CD4-positive, alpha-beta T cell treated with Interleukin-1 beta for 1 hour (primary cell): ENCODE measurements at places on chromosomes 6 and 20.

DNA sequence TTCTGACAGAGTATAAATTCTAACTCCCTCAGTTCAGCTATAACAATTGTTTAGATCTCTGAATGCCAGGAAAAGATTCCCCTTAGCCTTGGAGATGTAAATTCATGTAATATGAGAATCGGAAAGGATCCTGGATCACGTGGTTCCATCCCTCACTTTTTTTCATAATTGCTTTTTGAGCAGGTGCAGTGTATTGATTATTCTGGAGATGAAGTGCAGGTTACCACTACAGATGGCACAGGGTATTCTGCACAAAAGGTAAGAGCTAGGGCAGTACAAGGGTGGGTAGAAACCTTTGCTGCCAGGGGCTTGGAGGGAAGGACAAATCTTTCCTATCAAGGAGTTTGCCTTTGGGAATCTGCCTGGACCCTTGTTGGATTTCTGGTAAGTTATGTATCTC lies 52.7 kb downstream of the KDM1B start:
- no peak for DNase-seq

GRCh38 chr20:49387581-49387939 lies 94.9 kb downstream of the KCNB1 start:
- no peak for DNase-seq

DNA sequence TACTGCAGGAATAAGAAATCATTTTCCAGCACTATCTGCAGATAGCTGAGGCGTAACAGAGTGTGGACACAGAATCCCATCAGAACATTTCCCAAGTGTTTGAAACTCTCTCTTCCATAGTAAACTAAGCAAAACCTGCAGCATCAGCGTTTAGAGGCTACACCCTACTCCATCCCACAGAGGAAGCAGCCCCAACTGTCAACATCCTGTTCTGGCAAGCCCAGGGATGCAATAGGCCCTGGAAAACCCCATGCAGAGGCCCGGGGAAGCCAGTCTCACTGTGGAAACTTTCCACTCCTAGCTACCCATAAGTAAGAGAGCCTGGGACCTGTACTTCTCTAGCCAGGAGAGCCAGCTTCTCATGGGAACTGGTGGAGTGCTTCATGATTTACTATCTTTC lies 129.4 kb downstream of the LY86 start:
- DNase-seq = peak; percentile 46

DNA sequence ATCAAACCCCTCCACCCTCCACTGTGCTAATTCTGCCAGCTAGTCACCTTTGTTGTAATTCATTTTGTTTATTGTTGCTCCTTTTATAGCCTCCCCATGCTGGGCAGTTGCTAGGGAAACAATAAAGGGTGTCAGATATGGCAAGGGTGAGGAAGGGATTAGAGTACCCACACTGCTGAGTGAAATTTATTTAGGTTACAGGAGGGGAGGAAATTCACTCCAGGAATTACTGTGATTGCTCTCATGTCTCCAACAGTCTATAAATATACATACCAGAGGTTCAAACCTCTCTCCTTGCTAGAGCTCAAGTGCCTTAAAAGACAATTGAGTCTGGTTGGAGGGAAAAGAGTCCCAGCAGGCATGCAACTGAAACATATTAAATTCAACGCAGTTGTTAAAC lies 90.6 kb upstream of the ADGRF1 start:
- no peak for DNase-seq

GRCh38 chr20:2032168-2032567 lies 38.3 kb upstream of the PDYN start:
- DNase-seq = no peak

DNA sequence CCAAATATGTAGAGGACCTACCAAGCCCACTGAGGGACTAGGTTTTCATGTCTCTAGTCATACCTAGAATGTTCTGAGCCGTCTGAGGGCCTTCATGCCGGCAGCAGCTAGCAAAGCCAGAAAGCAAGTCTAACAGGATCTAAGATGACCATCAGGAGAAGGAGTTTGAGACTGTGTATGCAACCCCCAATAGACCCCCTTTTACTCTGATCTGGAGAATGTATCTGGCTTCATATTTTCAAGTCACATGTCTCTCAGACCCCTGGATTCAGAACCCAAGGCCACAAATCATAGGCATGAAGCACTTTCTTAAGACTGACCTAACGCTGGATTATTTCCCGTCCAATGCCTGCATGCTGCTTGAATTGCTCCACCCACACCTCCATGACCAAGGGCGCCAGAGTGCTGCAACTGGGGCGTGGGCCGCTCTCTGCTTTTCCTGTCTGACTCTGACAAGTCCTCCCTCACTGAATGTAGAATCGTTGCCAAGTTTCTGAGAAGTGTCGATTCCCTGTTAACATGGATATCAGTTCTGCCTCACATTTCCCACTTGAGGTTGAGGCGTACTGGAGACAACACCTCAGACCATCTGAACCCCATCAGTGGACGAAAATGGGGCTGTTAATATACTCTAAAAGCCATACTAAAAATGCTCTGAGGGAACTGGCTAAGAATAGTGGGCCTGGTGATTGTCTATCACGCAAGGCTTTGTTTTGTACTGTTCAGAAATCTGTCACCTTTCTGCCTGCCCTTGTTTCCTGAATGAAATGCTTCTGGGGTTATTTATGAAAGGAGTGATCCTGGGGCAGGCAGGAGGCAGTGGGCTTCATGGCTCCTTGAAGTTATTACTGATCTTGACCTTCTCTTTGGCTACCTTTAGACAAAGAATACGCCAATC lies 23.9 kb upstream of the ASXL1 start:
- peak; percentile 55 for DNase-seq

GRCh38 chr6:36247693-36248092 lies 22.2 kb upstream of the PNPLA1 start:
- no peak for DNase-seq

DNA sequence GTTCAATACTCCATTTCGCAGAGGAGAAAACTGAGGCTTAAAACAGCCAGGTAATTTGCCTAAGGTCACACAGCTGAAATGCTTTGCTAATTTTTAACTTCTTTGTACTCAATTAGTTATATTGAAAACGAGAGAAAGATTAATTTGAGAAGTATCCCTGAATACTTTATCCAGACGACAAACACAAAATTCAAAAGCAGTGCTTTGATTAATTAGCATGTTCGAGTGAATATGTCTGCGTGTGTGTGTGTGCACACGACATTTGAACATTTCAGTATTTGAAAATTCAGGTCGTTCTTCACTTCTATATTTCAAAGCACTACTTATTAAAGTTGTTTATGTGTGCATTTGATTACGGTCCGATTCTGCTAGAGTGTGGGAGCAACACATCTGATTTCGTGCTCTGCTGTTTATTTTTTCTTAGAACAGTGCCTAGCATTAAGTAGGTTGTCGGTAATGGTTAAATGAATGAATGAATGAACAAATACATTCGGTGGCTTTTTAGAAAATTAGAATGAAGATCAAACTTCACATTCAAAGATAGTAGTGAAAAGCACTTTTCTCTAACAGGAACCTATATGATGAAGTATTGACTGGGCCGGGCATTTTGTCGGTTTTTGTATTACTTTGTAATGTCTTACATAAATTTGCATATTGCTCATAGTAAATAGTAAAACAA lies 36.9 kb upstream of the SYNCRIP start:
- DNase-seq = no peak

GRCh38 chr6:91802431-91802830 lies 1215.6 kb upstream of the MAP3K7 start:
- DNase-seq = no peak

- no peak for DNase-seq
Measured at GRCh38 chr20:7195704-7196103, 428.2 kb downstream of the BMP2 start.

GRCh38 chr6:11389977-11390376 lies 147.6 kb upstream of the TMEM170B start:
- DNase-seq = no peak

DNA sequence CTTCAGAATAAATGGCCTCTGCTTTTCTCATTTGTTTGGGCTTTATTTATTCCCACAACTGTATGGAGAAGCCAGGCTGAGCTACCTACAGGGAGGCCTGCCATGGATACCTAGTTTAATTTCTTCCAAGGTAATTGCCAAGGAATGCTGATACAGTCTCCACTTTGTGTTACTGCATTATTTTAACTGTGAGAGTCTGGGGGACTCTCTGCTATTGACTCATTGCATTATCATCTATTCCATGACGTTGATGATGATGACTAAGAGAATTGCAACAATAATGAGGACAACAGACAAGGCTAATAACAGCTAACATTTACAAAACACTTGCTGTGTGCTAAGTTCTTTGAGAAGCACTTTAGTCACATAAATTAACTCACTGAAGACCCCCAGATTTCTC lies 88.3 kb upstream of the COL21A1 start:
- no peak for DNase-seq

- DNase-seq = peak; percentile 47
Measured at GRCh38 chr6:28980852-28981430, 24.2 kb downstream of the ZNF311 start.

DNA sequence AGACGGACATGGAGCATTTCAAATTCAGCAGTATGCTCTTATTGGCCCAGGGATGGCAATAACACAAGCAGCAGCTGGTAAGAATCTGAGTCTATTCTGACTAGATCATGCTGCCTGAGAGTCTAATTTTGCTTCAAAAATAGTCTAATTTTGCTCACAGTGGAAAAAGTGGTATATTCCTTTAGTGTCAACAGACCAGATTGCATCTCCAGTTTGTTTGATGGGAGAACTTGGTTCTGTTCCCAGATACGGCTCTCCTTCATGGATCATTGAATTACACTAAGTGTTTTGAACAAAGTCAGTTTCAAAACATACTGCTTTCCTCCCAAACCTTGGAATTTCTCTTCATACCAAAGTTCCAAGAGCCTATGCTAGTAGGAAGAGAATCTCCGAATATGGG lies 586.1 kb downstream of the RNF144B start:
- DNase-seq = no peak

DNA sequence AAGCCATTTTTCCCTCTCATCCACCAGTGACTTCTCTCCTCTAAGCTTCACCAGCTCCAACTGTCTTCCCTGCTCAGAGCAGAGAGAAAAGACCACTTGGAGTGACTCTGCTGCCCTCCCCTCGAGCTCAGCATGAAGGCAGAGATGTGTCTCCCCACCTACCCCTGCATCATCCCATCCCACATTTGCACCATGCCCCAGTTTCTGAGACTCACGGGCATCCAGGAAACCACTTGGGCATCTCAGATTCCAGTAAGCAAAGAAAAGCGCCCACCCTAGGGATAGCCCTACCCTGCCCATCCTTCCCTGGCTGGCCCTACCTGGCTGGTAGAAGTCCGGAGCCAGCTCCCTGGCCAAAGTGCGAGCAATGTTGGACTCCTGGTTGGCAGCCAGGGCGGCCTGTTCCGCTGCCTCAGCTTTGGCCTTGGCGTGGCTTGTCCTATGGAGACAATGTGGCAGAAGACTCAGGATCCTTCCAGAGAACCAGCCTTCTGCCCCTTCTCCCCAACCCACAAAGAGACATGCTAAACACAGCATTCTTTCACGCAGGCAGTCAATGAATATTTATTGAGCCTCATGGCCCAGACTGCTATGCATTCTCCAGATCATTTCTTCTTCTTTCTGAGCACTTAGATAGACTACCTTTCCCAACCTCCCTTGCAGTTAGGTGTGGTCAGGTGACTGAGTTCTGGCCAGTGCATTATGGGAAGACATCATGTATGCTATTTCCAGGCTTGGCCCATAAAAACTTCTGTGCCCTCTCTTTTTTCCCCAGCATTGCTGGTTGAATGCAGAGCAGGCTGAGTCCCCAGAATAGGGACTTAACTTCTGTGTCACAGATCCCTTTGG lies 68.6 kb downstream of the JPH2 start:
- DNase-seq = no peak

DNA sequence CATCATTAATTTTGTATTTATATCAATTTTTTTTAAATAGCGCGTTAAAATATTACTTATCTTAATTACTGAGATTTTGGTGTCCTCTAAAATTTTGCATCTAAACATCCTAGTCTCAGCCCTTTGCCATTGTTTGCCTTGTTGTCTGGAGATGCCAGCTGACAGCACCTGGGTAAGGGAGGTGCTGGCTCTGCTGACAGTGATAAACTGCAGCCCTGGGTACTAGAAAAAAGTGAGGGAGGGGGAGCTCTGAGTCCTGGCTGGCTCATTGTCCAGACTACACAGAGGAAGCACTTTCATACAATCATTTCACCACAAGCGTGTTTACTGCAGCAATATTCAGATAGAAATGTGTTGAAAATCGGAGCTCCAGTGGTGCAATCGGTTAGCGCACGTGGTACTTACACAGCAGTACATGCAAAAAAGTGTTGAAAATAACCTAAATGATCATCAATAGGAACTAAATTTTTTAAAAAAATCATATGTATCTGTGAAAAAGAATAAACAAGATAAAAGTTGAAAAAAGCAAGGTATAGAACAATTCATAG lies 18.5 kb upstream of the UBR2 start:
- no peak for DNase-seq

GRCh38 chr6:14277405-14277930 lies 159.9 kb downstream of the CD83 start:
- DNase-seq = no peak

DNA sequence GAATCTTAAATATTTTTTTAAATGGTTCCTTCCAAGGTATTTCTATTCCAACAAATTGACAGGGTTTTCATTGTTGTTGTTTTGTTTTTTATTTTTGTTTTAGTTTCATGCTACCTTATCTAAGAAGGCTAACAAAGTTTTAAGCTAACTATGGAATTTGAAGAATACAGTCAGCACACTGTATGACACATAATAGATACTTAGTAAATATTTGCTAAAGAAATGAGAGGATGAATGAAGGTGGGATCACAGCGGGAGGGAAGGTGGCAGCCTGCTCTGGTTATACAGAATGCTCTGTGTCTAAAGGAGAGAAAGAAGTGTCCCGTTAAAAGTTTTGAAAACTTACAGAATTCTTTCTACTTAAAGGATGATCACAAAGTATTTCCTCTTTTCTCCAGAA lies 43.7 kb upstream of the DST start:
- no peak for DNase-seq

- no peak for DNase-seq
Measured at GRCh38 chr20:23425129-23425528, 3.8 kb upstream of the NAPB start.

GRCh38 chr6:37125774-37126492 lies 44.0 kb upstream of the PIM1 start:
- no peak for DNase-seq

DNA sequence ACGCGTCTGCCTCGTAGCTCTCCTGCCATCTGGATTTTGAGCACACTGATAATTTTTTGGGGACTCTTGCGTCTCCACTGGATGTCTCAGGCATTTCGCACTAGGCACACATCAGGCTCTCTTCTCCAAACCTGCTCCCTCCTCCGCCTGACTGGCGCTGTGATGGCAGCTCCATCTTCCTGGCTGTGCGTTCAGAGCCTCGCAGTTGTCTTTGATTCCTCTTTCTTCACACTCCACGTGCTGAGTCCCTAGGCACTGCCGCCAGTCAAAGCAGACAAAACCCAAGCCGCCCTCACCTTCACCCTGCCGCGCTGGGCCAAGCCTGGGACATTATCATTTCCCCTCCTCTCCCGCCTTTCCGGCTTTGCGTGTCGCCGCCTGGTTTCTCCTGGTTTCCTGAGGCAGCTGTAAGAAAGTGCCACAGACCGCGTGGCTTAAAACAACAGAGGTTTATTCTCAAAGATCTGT lies 778 bp downstream of the PSMG4 start:
- peak; percentile 19 for DNase-seq

- DNase-seq = no peak
Measured at GRCh38 chr6:160036790-160037206, 67.9 kb downstream of the IGF2R start.

GRCh38 chr20:40738976-40739375 lies 49.9 kb upstream of the MAFB start:
- no peak for DNase-seq

- DNase-seq = no peak
Measured at GRCh38 chr6:73728548-73729205, 32.7 kb downstream of the CD109 start.
